ENCODE measurements at places on chromosomes 4 and X. TPM values are rescaled to one million over a fixed set of nuclear protein-coding genes. Genes with fewer than 3 reads are reported as not detected.

DNA sequence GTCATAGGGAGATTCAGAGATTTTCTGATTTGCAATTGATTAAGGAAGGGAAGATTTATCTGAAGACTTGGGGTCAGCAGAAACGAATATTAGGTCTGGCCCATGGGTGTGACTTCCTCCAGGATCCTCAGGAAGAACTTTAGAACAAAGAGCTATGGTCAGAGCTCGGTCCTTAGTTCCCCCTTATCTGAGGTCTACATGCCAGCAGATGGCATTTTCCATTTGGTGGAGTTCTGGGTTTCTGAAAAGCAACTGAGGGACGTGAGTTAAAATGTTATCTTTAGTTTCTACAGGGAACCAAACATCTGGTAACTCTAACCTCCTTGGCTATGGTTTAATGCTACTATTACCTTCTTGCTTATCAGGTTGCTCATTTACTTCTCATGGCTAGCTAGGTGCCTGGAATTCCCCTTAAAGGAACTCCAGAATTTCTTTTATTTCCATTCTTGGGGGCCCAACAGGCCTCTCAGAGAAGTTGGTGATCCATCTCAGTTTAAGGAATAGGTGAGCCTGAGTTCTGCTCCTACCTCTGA lies 40.7 kb downstream of the KLF3 start:
- DNase-seq: no peak

DNA sequence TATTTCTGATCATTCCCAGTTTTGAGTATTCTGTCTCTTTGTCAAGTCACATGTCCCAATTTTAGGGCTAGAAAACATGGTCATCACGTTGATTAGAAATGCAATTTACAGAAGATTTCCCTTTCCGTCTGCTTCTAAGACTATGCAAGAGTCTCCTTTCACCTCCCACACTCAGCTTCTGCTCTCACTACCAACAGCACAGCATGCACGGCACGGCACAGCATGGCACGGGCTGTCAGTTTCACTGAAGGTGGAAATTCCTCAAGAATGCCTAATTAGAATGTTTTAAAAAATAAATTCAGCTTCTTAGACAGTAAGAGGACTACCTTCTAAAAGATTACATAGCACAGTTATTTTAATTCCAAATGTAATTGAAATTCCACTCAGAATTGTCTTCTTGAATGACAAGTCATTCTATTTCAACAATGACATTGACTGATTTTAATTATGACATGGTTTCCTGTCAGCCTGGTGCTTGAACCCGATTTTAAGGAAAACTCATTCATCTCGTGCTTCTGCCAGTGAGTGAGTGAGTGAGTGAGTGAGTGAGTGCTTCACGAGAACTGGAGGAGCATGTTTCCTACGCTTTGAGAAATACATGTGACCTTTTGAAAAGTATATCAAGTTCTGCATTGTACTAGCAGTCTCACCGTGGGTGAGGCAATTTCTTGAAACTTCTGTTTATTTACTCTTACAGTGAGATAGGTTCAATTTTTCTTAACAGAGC lies 124.8 kb upstream of the SORBS2 start:
- DNase-seq: no peak

- DNase-seq: no peak
These were observed 585.7 kb downstream of the IL15 start for GRCh38 chr4:142222127-142222526.

GRCh38 chr4:89336818-89337420 lies 29.3 kb upstream of the GPRIN3 start:
- DNase-seq: no peak

- DNase-seq: no peak
These were observed 89.9 kb downstream of the EFHC2 start for GRCh38 chrX:44253575-44253942.

GRCh38 chr4:140213749-140214148 lies 59.8 kb upstream of the MAML3 start:
- DNase-seq: no peak

DNA sequence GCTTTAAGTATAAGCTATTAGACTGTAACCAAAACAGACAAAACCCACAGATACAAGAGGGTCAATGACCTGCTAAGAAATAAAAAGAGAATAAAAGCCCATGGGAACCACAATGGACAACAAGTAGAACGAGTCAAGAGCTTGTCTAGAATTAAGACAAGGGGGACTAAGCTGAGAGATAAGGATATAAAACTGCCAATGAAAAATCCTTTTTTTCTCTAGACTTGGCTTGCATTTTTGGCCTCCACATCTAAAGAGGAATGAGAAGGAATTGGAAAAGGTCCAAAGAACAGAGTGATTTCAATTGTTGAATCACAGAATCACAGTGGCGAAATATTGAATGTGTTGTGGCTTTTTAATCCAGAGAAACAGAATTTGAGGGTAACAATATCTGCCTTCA lies 135.7 kb downstream of the QDPR start:
- no peak for DNase-seq

- no peak for DNase-seq
These were observed 799 bp downstream of the XPNPEP2 start for GRCh38 chrX:129739578-129739977.

DNA sequence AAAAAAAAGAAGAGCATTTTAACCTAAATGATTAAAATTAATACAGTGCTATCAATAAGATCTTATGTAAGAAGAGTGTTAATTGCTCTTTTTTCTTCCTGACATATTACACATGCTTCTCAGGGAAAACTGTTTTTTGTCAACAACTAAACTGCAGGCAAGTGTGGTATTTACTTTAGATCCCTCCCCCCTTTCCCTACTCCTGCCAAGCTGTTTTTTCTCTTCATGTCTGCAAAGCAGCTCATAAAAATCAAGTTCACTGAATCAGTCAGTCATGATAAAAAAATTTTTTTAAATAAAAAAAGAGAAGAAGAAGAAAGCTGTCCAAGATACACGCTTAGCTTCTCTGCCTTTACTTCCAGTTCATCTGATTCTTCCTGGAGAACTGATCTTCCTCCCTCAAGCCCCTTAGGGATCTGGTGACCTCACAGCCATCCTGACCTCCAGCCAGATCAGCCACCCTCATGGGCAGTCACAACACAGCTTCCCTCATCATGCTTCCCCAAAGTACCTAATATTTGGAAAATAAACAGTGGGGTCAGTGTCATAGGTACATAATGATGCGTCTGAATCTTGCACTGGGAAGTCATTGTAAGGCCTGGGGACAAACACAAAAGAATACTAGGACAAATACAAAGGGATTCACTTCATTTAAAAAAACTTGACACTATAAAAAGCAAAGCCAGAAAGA lies 87.0 kb downstream of the ZNF827 start:
- no peak for DNase-seq

GRCh38 chr4:7398788-7399439 lies 35.8 kb downstream of the PSAPL1 start:
- no peak for DNase-seq

DNA sequence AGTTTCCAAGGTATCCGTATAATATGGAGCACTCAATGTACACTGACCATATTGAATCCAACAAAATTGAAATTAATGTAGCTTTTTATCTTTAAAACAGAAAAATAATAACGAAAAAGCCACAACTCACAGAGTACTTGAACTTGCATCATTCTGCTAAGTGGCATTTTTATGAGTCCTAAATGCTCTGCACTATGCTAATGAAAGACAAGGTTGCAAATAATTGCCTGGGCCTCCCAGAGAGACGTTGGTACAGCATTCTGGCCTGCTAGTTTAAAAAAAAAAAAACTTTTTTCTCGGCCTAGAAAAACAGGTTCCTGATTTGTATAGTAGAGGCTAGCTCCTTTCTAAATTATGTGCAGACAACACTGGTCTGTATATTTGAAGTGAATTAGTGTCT lies 4.3 kb upstream of the FAM9B start:
- DNase-seq: no peak

GRCh38 chr4:85740431-85740861 lies 265.5 kb downstream of the ARHGAP24 start:
- DNase-seq: no peak

The CD38 gene
- 6.4 TPM for total RNA-seq

The XKRX gene
- total RNA-seq: 1.2 TPM

The DMD gene
- total RNA-seq: 2.8 TPM

The AFM gene
- total RNA-seq: not detected

The COL4A6 gene
- not detected for total RNA-seq

The CCSER1 gene
- 0.20 TPM for total RNA-seq

The DGKK gene
- not detected for total RNA-seq

The MAOA gene
- total RNA-seq: not detected

Measured in CD4-positive, CD25-positive, alpha-beta regulatory T cell (primary cell).